Esophagus squamous epithelium (tissue), 5 donors: ENCODE measurements at places on chromosomes 2 and 18. TPM values are rescaled to one million over a fixed set of nuclear protein-coding genes. Genes with fewer than 3 reads are reported as not detected.

DNA sequence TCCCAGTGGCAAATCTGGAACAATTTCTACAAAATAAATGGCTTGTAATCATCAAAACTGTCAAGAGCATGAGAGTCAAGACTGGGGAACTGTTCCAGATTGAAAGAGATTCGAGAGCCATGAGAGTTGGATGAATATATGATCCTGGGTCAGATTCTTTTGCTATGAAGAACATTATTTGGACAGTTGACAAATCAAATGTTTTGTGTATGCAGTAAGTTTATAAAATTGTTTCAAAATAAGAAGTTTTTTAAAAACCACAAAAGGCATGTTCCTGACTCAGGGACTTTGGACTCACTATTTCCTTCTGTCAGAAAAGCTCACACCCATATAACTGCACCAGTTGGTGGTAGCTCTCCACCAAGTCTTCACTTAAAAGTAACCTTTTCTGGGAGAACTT is 38.5 kb downstream of the ROCK2 start:
- no peak overlapping the region for H3K4me3 ChIP-seq
- no peaks in the 10 kb centered on the region for H3K36me3 ChIP-seq
- no peak overlapping the region for H3K27ac ChIP-seq
- no peaks in the 10 kb centered on the region for H3K27me3 ChIP-seq

GRCh38 chr2:239779584-239779983 is 245.6 kb downstream of the NDUFA10 start:
- no peaks in the 10 kb centered on the region for H3K36me3 ChIP-seq
- H3K27ac ChIP-seq: no peak overlapping the region
- H3K27me3 ChIP-seq: no peaks in the 10 kb centered on the region
- no peak overlapping the region for H3K4me3 ChIP-seq
- DNase-seq: no peak

DNA sequence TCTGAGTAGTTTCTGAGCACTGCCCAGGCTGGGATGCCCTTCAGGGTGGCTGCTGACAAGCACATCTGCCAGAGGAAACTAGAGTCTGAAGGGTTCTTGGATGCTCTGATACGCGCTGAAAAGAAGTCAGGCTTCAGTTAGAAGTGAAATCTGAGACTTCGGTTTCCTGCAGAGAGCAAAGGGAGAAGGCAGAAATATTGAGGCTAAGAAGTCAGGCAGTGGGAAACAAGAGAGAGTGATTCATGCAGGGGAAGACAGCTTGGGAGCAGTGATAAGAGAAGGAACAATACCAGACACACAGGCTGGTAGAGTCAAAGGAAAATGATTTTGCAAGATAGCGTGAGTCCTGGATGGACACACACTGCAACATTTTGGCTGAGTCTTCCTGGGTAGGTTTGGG is 51.0 kb upstream of the BOD1L2 start:
- no peak for DNase-seq
- no peaks in the 10 kb centered on the region for H3K36me3 ChIP-seq
- no peak overlapping the region for H3K4me3 ChIP-seq
- H3K27me3 ChIP-seq: no peaks in the 10 kb centered on the region

- H3K27ac ChIP-seq: peak overlapping the region; percentile 91
- H3K36me3 ChIP-seq: no peaks in the 10 kb centered on the region
- no peak for DNase-seq
- H3K4me3 ChIP-seq: no peak overlapping the region
These were observed 16.3 kb upstream of the ATOH8 start for GRCh38 chr2:85737481-85737880.

DNA sequence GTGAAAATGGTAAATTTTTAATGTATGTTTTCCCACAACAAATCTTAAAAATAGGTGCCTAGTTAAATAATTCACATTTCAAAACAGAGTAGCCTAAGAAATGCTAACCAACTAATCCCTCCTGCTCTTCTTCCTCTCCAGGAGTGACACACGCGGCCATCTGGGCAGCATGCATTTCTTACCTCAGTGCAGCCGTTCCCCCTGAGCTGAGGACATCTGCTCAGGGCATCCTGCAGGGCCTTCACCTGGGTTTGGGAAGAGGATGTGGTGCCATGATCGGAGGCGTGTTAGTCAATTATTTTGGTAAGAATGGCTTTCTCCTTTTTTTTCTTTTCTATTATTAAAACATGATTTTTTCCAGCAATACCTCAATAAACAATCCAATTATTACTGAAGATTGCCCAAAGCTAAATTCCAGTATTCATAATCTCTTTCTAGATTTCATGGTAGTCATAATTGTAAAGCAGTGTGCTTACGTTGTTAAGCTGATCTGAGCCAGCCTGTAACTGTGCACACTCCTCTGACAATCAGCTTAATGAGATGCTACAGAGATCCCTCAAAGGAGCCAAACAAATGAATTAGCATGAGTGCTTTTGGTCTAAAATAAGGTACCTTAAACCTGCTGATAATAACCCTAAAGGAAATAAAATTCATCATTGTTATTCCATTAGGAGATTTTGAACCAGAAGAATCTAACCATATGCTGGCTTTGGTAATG is 45.8 kb downstream of the NEMP2 start:
- H3K36me3 ChIP-seq: peaks cover 6% of the 10 kb centered on the region
- H3K4me1 ChIP-seq: peaks cover 6% of the 10 kb centered on the region
- no peak for DNase-seq
- no peaks in the 10 kb centered on the region for H3K27me3 ChIP-seq

- H3K36me3 ChIP-seq: no peaks in the 10 kb centered on the region
- H3K4me1 ChIP-seq: no peaks in the 10 kb centered on the region
- H3K27ac ChIP-seq: no peak overlapping the region
These were observed 1377.6 kb upstream of the NXPH2 start for GRCh38 chr2:140157816-140158215.

Gene DUSP2
- 7.1 TPM for total RNA-seq

Gene DOK6
- 0.57 TPM for total RNA-seq

Gene UBE2F
- 66.7 TPM for total RNA-seq

Gene ERFE
- total RNA-seq: not detected

Gene ZNF521
- 4.8 TPM for total RNA-seq
